Activated naive CD8-positive, alpha-beta T cell treated with anti-CD3 and anti-CD28 coated beads for 36 hours (primary cell): ENCODE measurements at places on chromosomes 1 and 21. TPM values are rescaled to one million over a fixed set of nuclear protein-coding genes. Genes with fewer than 3 reads are reported as not detected.
A peak's percentile ranks its signal among the peaks of the same experiment; 100 is the strongest.

Gene CLDN17
- total RNA-seq, result not detected

Gene EFNA3
- total RNA-seq, result 4.5 TPM

- no peaks in the 10 kb centered on the region for H3K36me3 ChIP-seq
- H3K27me3 ChIP-seq, result no peaks in the 10 kb centered on the region
- no peak overlapping the region for H3K27ac ChIP-seq
- no peaks in the 10 kb centered on the region for H3K4me1 ChIP-seq
- no peak for DNase-seq
These were observed 85.8 kb downstream of the RGS21 start for GRCh38 chr1:192402571-192402970.

GRCh38 chr1:36790191-36790590 lies 244.1 kb downstream of the GRIK3 start:
- H3K36me3 ChIP-seq, result no peaks in the 10 kb centered on the region
- DNase-seq, result no peak
- H3K27me3 ChIP-seq, result peaks cover 11% of the 10 kb centered on the region

DNA sequence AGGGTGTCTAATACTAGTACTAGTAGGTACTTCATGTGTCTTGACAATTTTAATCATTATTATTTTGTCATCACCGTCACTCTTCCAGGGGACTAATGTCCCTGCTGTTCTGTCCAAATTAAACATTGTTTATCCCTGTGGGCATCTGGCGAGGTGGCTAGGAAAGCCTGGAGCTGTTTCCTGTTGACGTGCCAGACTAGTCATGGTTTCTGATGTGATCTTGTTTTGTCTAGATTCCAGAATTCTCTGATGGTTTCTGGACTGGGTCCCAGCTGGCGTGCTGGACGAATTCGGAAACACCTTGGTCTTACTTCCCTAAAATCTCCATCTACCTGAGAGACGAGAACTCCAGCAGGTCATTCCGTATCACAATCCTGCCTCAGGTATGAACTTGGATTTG lies 66.1 kb upstream of the FAM3B start:
- no peak for DNase-seq

- no peak overlapping the region for H3K4me3 ChIP-seq
- no peaks in the 10 kb centered on the region for H3K36me3 ChIP-seq
- DNase-seq, result peak; percentile 52
- no peaks in the 10 kb centered on the region for H3K4me1 ChIP-seq
- H3K27ac ChIP-seq, result no peak overlapping the region
These were observed 167.7 kb upstream of the CSF3R start for GRCh38 chr1:36650200-36651065.
